ENCODE measurements at places on chromosomes 5 and 9. TPM values are rescaled to one million over a fixed set of nuclear protein-coding genes. Genes with fewer than 3 reads are reported as not detected.
A peak's percentile ranks its signal among the peaks of the same experiment; 100 is the strongest.

DNA sequence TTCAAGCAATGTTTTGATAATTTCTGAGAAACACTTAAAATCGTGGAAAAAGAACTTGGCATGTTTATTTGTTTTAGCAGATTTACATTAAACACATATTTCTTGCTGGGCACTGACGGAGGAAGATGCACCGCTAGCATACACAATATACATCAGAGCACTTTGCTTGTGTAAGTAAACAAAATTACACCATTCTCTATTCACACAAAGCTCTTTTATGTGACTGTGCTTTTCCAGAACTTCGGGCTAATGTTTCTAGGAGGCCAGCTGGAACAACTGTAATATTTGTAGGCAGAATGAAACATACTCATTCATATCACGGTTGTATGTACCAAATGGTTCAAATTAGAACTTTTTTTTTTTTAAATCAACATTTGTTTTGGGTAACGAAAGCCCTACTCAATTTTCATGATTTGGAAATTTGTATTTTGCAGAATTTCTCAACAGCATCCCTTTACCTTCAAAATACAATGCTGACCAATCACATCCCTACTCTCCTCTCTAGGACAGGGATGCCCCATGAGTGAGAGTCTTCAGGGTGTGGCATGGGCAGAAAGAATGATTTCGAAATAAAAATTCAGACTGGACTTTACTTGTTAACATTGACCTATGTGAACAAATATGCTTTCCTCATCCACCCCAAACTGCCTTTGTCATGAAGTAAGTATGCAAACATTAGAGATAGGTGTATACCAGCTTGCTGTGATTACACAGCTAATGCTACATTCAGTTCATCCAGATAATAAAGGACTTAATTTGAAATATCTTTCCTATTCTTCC is 425.1 kb downstream of the BNC2 start:
- peak; percentile 95 for DNase-seq

ZNF354C gene
- total RNA-seq = 3.9 TPM

GRCh38 chr5:181164076-181164952 is 16.9 kb downstream of the OR2V2 start:
- no peak for DNase-seq

GRCh38 chr9:113562653-113563381 is 99.3 kb downstream of the RGS3 start:
- no peak for DNase-seq

BTNL8 gene
- not detected for total RNA-seq

DNA sequence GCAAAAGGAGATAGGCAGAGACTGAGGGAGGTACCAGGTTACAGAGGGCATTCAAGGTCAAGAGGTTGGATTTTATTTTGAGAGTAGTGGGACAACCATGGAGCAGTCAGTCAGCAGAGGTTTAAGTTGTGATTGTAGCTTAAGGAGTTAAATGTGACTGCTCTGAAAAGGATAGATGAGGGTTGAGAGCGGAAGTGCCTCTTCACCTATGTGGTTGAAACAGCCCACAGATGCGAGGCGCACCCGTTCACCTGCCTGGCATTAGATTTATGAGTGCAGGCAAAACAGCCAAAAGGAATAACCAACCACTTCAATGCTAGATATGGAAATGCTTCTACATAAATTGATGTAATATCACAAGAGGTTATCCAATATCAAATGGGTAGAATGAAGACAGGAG is 8.4 kb downstream of the ZNF474 start:
- DNase-seq = no peak

AMBP gene
- total RNA-seq = not detected

- DNase-seq = no peak
These were observed 138.4 kb upstream of the IER5L start for GRCh38 chr9:129316281-129317030.
